ENCODE measurements at places on chromosomes 16 and 17.

GRCh38 chr16:19696961-19697360 is 21.1 kb downstream of the KNOP1 start:
- no peak for DNase-seq

DNA sequence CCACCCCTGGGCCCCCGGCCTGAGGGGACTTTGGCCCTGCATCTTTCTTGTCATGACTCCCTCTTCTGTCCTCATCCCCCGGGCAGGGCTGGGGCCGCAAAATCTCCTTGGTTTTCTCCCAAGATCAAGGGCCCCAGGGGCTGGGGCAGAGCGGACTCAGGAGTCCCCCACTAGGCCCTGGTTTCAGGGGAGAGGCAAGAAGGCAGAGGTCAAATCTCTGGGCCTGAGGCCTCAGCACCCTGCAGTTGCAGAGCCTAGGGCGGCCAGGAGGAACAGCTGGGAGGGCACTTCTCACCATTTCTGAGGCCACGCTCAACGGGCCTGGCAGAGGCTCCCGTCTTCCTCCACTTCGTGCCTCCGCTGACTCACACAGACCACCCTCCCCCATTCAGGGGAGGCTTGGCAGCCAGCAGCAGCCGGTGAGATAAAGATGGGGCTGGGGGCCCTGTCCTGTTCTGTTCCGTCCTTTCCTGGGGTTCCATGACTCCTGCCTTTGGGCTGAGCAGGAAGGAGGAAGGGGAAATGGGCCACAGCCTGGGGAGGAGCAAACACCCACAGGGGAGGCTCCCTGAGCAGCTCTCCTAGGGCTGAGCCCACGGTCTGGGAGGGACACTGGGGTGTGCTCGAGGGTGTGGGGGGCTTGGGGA is 12.4 kb downstream of the ZSCAN10 start:
- no peak for DNase-seq

GRCh38 chr17:50944054-50944901 is 78.1 kb upstream of the TOB1 start:
- DNase-seq, result peak; percentile 67

DNA sequence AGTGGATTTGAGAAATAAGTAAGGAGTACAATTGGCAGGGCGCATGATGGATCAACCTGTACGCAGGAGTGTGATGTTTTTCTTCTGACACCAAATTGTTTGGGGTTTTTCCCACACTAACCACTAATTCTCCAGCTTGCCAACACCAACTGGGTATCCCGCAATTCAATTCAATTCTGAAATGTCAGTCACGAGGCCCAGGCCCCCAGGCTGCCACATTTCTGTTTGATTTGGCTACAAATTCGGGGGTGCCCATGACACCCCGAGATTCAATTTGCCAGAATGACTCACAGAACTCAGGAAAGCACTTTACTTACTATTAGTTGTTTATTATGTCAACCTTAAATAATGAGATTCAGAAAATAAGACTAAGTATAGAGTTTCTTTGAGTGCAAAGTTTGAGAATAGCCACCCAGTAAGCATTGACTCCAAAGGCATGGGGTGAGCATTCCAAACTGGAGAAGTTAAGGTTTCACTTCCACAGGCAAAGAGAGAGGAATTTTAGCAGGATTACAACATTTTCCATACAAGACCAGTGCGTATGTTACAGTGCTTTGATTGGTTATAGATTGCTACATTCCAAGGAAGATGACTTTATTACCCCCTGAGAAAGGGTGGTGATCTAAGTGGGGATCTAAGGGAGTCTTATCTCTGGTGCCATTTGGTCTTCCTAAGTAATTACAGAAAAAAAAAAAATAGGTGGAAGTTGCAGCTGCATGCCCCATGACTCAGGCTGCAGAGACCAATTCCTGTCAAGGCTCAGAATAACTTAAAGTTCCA is 11.5 kb downstream of the SLC46A1 start:
- DNase-seq, result no peak

- no peak for DNase-seq
Measured at GRCh38 chr16:17002565-17002964, 468.2 kb downstream of the XYLT1 start.

Data from T-cell (primary cell).